Stimulated activated CD8-positive, alpha-beta memory T cell treated with anti-CD3 and anti-CD28 coated beads, Interleukin-4, amount 100 ng/mL, for 4 hours (primary cell): ENCODE measurements at places on chromosomes 16 and 17.

- DNase-seq, result no peak
These were observed 5.6 kb upstream of the ANKS4B start for GRCh38 chr16:21227866-21228265.

DNA sequence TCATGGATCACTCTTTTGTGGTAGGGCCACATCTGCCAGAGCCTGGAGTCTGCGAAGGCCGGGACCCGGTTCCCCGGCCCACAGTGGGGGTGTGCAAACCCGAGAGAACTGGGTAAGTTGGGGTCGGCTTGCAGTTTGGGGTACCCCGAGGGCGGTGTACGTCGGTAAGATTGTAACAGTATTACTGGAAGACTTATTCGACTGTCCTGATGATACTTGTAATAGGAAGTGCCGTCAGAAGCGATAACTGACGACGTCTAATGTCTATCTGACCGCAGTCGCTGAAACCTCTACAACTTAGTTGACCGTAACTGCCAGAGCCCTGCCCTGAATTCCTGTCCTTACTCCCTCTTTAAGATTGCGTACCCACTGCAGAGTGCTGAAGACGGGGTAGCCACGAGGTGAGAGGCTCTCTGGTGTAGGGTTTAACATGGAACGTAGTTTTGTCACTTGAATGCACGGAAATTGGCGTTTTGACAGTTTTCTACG is 24.0 kb downstream of the TRPV2 start:
- DNase-seq, result no peak

DNA sequence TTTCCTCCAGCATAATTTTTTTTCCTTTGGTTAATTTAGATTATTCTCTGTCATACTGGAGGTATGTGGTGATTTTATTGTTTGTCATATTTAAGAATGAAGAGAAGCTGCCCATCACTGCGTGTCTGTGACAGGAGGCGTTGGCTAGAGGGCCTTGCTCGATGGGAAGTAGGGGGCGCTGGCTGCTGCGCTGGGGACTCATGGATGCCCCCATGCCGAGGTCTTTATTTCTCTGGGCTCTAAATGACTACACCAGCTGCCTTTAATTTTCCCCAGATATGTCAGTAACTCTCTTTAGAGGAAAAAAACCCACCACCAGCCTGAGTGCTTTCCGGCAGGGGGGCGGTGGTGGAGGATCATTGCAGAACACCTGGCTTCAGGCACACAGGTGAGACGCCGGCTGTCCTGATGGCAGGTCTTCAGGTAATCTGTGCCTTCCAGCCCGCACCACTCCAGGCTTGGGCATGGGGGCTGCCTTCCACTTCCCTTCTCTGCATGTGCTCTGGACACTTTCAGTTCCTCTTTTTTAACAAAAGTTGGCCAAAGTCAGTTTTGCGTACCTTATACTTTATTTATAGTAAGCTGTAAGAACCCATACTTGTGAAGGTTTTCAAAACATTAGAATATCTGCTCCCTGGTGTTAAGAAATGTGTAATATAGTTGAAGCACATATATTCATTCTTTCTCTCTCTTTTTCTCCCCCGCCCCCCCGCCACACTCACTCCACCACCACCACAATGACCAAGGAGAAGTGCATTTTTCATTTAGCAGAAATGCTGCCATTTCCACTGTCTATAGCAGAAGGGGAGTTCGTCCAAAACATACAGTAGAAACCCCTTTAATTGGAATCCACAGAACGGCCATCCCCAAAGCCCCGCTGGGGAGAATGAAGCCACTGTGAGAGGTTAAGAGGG is 192.7 kb downstream of the RPTOR start:
- no peak for DNase-seq

- no peak for DNase-seq
These were observed 829 bp downstream of the DHRS7B start for GRCh38 chr17:21127509-21128077.

- DNase-seq, result no peak
These were observed 882.8 kb upstream of the SOX9 start for GRCh38 chr17:71237903-71238538.

- no peak for DNase-seq
These were observed 9.8 kb downstream of the MPHOSPH6 start for GRCh38 chr16:82160226-82160625.

GRCh38 chr17:83153681-83154310 is 74.4 kb downstream of the METRNL start:
- DNase-seq, result no peak

DNA sequence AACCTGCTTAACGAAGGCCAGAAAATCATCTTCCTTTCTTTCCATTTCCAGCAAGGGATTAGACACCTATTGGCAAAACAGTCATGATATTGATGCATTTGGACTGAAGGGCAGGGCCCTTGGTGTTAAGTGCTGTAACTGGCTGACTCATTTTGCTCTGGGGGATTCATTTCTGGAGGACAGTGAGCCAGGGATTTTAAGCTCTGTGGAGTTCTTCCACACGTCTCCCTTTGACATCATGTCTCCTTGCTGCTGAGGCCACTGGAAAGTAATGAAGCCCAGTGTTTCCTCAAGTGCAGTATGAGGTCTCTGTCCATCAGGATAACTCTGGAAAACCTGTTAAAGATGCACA is 42.2 kb downstream of the DNAH9 start:
- no peak for DNase-seq
